Astrocyte (in vitro differentiated cells and primary cell): ENCODE measurements at places on chromosomes 5 and 9.

- DNase-seq = peak; percentile 99
Measured at GRCh38 chr9:34185778-34186551, 7.1 kb downstream of the UBAP1 start.

- DNase-seq = no peak
Measured at GRCh38 chr9:95459851-95460517, 56.8 kb downstream of the PTCH1 start.

DNA sequence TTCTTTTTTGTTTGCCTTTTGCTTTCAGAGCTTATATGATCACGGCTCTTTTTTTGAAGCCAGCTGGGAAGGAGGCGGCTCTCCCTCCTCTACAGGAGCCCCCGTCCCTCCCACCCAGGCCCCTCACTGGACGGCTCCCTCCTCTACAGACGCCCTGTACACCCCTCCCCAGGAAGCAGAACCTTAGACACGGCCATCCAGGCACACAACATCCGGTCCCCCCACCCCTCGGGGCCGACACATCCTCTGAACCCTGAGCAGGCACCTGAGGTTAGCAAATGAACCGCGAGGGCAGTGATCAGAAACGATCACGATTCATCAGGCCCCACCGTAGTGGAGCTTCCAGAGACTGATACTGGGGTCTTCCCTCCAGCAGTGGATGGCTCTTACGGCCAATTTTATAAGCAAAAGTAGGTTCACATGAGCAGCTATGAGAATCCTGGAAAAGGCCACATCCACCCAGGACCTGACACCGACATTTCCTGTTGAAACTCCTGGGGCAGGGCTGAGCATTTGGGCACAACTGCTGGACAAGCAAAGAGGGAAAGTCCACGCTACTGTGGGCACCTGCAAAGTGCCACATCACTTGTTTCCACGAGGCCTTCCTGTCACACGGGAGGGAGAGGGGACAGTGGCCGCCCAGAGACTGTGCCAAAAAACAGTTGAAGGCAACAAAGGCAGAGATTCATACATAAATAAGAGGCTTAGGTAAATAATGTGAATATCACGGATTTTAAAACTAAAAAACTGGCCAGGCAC lies 78.9 kb downstream of the SEMA4D start:
- no peak for DNase-seq

GRCh38 chr5:1545126-1545804 lies 21.5 kb upstream of the LPCAT1 start:
- DNase-seq = no peak

GRCh38 chr5:131019111-131019510 lies 145.9 kb downstream of the HINT1 start:
- no peak for DNase-seq

GRCh38 chr5:116013936-116014335 lies 18.3 kb upstream of the ARL14EPL start:
- no peak for DNase-seq

- peak; percentile 39 for DNase-seq
Measured at GRCh38 chr9:129995409-129996160, 47.4 kb downstream of the FNBP1 start.

GRCh38 chr5:141476132-141476911 lies 556 bp downstream of the PCDHGC3 start:
- DNase-seq = peak; percentile 80

DNA sequence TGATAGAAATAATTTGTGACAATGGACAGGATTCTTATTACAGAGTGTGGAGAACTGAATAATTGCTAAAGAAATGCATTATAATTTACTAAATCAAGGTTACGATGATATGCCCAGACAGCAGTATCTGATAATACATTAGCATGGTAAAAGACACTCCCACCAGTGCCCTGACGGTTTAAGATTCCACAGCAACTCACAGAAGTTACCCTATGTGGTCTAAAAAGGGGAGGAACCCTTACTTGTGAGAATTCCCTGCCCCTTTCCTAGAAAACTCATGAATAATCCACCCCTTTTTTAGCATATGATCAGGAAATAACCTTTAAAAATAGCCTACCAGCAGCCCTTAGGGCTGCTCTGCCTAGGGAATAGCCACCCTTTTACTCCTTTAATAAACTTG lies 244.7 kb upstream of the SLC24A2 start:
- DNase-seq = no peak
